ENCODE measurements at places on chromosomes 2 and 18.

- peak; percentile 86 for DNase-seq
Measured at GRCh38 chr18:8952769-8953760, 149.4 kb upstream of the NDUFV2 start.

- DNase-seq, result no peak
Measured at GRCh38 chr2:66488946-66489345, 54.0 kb downstream of the MEIS1 start.

- DNase-seq, result no peak
Measured at GRCh38 chr2:104425850-104426595, 427.9 kb upstream of the POU3F3 start.

GRCh38 chr2:115529627-115530026 is 1087.2 kb downstream of the DPP10 start:
- DNase-seq, result no peak

DNA sequence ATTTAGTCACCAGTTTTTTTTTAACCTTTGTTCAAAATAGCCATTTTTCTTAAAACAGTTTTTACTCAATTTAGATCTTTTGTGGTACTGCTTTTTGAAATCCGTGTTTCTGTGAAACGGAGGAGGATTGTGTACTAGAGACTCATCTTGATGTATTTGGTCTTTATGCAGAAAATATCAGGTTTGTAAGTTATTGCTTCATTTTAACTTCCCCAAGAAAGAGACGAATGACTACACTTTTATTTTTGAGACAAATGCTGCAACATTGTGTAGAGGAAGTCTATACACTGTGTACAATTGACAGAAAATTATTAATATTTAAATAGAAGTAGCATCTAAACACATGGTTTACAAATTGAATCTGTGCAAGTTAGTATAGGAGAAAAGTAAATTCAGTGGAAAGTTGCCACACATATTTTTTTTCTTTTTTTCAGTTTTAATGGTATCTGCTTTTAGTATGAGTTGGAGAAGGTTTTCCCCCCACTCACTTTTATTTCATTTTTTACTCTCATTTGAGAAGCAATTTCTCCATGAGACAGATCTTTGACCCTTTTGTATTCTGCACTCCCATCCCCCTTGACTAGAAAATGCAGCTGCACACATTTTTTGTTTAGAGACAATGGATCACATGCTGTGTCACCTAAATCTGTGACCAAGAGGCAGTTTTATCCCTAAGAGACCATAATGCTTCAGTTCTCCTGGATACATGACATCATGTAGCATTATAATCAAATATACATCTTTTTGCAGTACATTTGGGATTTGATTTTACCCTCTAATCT is 200.8 kb upstream of the STON1 start:
- DNase-seq, result no peak

- peak; percentile 72 for DNase-seq
Measured at GRCh38 chr2:23824777-23825212, 102.1 kb downstream of the ATAD2B start.

DNA sequence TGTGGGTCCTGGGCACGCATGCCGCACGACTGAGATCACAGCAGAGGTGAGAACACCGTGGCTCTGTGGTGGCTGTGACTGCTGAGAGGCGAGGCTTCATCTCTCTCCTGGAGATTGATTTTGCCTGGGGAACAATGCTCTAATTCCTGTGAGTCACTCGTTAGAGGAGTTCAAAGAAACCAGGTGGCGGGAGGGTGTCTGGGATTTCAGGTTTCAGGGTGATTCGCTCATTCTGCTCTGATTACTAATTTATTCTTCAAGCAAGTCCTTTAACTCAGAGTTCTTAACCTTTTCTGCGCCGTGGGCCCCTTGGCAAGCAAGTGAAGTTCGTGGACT is 56.3 kb downstream of the GLI2 start:
- DNase-seq, result peak; percentile 34

- DNase-seq, result no peak
Measured at GRCh38 chr2:222652491-222653255, 3.2 kb downstream of the FARSB start.

GRCh38 chr2:219598308-219599078 is 836 bp downstream of the STK11IP start:
- DNase-seq, result no peak

GRCh38 chr2:218343591-218343990 is 13.1 kb upstream of the CATIP start:
- DNase-seq, result peak; percentile 76

DNA sequence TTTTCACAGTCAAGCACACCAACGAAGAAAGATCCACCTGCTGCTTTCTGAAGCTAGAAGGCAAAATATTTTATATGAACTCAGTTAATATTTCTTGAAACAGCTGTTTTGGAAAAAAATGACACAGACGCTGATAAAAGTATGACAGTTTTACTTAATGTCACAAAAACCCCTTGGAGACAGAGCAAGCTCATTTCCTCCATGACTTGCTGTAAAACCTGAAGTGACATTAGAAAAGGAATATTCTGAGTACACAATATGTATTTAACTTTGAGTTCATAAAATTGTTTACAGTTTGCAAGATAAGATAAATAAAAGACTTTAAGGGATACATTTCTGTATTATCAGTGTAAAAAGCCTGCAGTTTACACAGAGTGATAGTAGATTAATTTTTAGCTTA is 105.4 kb downstream of the DSEL start:
- no peak for DNase-seq
